ENCODE measurements at places on chromosomes 5 and 9.

DNA sequence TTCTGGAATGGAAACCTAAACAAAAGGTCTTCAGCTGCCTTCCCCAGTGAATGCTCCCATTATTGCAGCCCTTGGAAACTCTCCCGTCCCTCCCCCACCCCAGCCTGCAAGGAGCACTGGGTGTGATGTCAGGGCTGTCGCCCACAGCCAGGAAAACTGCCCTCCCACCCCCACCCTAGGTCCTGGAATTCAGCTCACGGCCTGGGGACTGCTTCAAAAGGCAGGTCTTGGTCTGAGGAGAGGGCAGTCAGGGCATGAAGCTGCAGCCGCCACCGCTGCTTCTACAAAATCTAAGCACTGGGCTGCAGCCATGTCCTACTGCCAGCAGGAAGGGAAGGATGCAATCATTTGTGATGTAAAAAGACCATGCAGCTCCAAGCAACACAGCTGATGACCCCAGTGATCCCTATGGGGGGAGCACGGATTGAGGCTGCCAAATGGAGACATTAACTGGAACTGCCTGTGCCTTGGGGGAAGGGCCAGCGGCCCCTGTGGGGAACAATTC lies 11.4 kb downstream of the GRHPR start:
- no peak for DNase-seq

GRCh38 chr5:97297063-97297703 lies 114.1 kb upstream of the RIOK2 start:
- DNase-seq = no peak

- no peak for DNase-seq
Measured at GRCh38 chr5:39080597-39081204, 6.5 kb upstream of the RICTOR start.

- no peak for DNase-seq
Measured at GRCh38 chr5:114243281-114243971, 118.4 kb upstream of the KCNN2 start.

DNA sequence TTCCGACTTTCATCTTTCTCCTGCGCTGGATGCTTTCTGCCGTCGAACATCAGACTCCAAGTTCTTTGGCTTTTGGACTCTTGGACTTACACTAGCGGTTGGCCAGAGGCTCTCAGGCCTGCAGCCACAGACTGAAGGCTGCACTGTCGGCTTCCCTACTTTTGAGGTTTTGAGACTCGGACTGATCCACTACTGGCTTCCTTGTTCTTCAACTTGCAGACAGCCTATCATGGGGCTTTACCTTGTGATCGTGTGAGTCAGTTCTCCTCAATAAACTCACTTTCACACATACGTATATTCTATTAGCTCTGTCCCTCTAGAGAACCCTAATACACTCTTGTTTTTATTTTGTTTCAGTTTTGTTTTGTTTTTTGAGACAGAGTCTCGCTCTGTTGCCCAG lies 10.3 kb downstream of the FKBP15 start:
- DNase-seq = no peak

GRCh38 chr9:125995006-125995405 lies 247.8 kb downstream of the PBX3 start:
- DNase-seq = no peak
